ENCODE measurements at places on chromosomes 4 and X. TPM values are rescaled to one million over a fixed set of nuclear protein-coding genes. Genes with fewer than 3 reads are reported as not detected.

DNA sequence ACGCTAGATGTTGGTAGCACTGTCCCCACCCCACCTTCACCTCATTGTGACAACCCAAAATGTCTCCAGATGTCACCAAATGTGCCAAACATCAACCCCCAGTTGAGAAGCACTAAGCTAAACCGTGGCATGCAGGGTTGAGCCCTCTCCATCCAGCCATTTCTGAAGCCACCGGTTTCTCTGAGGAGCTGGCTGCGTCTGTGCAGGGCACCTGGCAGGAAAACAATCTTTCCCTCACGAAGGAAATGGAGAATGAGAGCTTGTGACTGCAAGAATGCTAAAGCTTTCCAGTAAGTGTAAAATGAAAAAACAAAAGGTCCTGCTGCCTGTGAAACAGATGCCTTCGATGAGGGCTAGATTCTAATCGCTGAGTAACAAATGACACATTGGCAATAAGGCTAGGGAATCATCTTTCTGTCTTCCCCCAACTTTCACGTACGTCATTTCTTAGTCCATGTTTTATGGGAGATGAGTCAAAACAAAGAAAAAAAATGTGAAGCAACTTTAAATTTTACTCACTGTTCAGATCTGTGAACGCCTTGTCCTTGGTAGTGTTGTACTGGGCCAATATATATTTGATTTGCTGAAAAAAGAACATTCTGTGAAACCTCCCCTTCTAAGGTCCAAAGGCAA is 59.9 kb downstream of the PROM1 start:
- DNase-seq, result no peak

Gene ATRX
- total RNA-seq, result 107 TPM

- DNase-seq, result no peak
Observed at GRCh38 chr4:113639326-113639725, 122.2 kb downstream of the CAMK2D start.

Gene SLC4A4
- 3.2 TPM for total RNA-seq

Gene AFP
- not detected for total RNA-seq

- DNase-seq, result no peak
Observed at GRCh38 chr4:184096561-184097240, 121.0 kb downstream of the ENPP6 start.

DNA sequence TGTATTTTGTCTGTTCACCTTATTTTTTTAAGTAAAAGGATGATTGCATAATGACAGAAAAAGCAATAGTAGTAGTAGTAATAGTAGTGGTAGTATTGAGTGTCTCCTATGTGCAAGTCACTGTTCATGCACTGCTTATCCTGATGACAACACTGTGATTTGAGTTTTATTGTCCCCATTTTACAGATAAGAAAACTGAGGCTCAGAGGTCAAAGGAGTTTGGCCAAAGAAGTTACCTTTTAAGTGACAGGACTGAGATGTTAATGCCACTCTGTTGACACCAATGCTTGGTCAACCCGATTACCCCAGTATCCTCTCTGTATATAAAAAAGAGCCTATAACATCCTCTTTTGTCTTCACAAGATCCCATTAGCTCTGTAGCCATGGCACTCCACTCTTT is 100.5 kb upstream of the FRMPD3 start:
- no peak for DNase-seq

DNA sequence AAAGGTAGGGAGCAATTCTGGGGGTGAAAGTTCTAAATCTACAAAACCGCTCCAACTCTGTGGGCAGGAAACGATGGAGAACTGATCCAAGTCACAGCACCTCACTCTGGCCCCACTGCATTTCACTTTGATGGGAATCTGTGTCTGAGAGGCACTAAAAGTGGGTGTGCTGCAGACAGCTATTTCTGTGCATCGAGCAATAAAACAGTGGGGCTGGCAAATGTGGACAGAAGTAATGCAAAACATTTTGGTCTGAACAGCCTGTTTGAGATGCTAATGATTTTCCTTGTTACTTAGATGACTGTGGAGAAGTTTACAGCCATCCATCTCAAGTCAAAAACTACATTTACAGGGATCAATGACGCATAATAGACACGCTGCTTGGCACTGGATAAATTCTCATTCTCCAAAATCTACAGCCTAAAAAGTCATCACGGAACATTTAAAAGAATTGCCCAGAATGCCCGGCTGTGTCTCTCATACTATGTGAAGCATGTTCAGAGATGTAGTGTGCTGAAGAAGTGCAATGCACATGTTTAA is 1671.6 kb upstream of the TENM3 start:
- DNase-seq, result no peak

DNA sequence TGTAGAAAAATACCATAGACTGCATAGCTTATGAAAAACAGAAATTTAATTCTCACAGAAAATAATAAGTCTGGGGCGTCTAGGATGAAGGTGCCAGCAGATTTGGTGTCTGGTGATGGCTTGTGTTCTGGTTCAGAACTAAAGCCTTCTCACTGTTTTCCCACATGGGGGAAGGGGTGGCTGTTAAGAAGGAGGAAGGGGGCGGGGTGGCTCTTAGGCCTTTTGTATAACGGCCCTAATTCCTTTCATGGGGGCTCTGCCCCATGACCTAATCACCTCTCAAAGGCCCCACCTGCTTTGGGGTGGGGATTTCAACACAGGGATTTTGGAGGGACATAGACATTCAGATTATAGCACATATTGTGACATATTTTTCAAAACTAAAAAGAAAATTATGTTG is 173.2 kb upstream of the TECRL start:
- no peak for DNase-seq

Measured in vagina (tissue), 2 donors.